Effector memory CD8-positive, alpha-beta T cell (primary cell): ENCODE measurements at places on chromosomes 12 and 14.

- DNase-seq, result no peak
Observed at GRCh38 chr14:36320897-36321381, 502 bp upstream of the MBIP start.

DNA sequence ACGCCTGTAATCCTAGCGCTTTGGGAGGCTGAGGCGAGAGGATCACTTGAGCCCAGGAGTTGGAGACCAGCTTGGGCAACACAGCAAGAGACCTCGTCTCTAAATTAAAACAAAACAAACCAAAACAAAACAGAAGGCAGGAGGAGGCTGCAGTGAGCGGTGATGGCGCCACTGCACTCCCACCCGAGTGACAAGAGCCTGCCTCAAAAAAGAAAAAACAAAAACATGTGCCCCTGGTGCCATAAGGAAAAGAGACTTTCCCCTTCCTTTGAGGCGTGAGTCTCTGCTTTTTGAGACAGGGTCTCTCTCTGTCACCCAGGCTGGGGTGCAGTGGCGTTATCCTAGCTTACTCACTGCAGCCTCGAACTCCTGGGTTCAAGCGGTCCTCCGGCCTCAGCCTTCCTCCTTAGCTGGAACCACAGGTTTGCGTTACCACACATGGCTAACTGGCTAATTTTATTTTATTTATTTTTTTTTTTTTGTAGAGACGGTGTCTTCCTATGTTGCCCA lies 9.0 kb upstream of the EAPP start:
- DNase-seq, result no peak

DNA sequence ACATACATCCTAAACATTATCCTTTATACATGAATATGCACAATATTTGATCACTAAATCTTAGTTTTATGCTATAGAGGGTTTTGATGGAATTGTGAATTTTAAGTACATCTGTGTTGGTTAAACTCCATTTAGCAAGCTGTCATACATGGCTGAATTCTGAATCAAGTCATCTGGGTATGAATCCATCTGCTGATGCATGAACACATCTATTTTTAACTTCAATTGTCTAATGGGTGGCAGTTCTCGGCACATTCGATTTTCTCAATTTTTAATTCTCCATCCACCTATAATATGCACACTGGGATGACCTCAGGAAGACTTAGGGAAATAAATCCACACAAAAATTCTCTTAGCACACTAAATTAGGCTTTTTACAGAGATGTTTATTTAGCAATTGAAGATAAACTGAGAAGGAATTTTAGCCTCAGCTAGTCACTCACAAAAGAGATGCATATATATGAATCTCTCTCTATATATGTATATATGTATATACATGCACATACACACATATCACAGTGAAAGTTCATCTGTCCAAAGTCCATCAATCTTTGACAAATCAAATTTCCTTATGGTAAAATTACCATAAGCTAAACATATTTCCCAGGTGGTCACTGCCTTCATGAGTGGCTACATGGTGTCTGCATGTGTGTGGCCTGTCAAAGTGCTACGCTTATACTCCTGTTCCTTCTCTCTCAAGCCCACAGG lies 44.5 kb upstream of the VPS33A start:
- DNase-seq, result no peak

- no peak for DNase-seq
Observed at GRCh38 chr14:23284654-23285529, 1.0 kb downstream of the HOMEZ start.

GRCh38 chr12:33267641-33268040 lies 172.0 kb downstream of the SYT10 start:
- DNase-seq, result no peak

- no peak for DNase-seq
Observed at GRCh38 chr12:104656921-104657320, 200.2 kb downstream of the CHST11 start.

DNA sequence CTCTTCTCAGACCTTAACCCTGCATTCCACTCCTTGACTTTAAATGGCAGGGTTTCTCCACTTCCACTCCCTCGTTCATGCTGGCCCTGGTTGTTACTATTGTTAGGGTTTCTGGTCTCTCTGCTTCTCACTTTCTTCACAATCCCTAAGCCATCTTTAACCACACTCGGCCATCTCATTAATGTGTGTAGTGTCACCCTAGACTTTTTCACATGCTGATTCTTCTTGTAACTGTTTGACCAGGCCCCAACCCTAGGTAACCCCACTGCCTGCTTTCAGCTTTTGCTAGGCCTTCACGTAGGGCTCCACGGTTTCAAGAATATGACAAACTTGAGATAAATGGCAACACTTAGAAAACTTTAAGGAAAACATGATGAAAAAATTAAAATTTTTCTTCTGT lies 195.1 kb downstream of the IPO8 start:
- no peak for DNase-seq

DNA sequence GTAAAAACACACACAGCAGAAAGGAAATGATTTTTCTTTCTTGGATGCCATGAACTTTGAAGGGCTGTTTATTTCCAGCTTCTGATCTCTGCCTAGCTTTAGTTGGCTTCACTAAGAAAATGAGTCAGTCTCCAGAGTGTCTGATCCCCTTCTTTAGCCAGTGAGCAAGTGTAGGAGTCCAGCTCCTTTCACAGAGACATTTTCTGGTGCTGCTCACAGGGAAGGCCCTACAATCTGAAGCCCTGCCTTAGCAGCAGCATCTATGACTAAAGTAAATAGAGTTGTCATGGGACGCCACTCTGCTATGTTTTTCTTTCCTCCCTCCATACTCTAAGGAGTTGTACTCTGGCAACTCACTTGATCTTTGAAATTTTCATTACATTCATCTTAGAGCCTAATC lies 103.5 kb downstream of the RPAP3 start:
- DNase-seq, result no peak
